ENCODE measurements at places on chromosomes 7 and 10.

DNA sequence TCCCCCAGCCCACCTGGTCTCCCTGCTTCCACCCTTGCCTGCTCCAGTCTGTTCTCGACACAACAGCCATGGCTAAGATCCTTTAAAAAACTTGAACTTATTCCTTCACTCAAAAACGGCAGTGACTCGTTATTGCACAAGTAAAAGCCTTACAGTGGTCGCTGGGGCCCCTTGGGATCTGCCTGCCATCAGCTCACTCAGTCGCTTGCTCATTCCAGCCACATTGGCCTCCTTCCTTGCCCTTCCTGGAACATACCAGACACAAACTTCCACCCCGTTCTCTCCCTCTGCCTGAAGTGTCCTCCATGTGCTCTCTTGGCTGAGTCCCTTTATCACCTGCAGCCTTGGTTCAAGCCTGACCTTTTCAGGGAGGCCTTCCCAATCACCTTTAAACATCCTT is 4.7 kb downstream of the CCNY start:
- DNase-seq = no peak

GRCh38 chr7:18890134-18890533 is 227.3 kb downstream of the TWIST1 start:
- no peak for DNase-seq

DNA sequence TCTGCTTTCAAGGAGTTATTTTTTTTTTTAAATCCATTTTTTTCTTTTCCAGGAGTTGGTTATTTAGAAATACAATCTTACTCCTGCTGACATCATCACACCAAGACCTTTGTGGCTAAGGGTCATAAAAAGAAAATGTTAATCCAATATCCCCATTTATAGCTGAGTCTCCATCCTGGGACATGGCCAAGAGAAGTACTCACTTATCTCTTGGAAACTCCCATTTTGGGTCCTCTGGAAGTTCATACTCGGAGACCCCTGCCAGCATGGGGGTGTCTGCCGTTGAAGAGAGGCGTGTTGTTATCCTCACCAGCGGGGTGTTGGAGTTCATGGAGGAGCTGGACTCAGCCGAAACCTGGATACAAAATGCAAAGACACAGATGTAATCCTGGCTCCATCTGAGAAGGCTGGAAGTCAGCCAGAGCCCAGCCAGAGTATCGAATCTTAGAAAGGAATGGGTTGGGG is 94.6 kb downstream of the FGFR2 start:
- DNase-seq = no peak

DNA sequence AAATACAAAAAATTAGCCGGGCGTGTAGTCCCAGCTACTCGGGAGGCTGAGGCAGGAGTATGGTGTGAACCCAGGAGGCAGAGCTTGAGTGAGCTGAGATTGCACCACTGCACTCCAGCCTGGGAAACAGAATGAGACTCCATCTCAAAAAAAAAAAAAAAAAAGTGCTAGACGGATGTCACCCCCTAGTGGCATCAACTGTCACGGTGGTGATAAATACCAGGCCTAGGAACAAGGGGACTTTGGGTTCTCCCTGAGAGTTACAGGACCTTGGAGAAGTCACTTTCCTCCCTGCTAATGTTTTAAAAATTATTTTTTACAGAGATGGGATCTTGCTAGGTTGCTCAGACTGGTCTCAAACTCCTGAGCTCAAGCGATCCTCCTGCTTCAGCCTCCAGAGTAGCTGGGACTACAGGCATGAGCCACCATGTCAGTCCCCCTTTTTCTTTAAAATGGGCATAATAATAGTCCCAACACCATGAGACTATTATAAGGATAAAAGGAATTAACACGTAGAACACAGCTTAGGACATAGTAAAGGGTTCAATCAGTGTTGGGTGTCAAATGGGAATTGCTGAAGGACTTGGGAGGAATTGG is 2.6 kb upstream of the TMEM130 start:
- DNase-seq = no peak

DNA sequence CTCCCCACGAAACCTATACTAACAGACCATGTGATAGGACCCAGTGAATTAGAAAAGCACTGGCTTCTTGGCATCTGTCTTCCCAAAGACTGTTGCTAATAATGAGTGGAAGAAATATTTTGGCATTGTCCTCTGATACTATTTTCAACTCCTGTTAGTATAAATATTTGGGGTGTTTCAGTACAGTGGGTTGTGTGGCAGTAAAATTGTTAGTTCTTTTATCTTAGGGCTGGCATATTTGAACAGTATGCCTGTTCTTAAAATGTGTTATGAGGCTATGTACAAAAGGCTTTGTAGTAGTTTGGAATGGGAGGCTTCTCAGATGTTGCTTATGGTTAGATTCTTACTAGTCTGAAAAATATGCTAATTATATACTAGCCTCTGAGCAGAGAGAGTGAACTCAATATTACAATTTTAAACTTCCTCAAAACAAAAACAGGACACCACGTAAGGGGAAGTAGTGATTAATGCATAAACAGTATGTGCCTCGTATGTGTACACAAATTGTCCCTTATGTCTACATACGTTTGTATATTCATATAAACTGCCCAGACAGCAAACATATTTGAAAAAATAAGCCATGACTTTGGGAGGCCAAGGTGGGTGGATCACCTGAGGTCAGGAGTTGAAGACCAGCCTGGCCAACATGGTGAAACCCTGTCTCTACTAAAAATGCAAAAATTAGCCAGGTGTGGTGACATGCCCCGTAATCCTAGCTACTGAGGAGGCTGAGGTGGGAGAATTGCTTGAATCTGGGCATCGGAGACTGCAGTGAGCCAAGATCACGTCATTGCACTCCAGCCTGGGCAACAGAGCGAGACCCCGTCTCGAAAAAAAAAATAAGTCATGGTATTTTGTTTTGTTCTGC is 115.4 kb downstream of the ARID5B start:
- DNase-seq = no peak

DNA sequence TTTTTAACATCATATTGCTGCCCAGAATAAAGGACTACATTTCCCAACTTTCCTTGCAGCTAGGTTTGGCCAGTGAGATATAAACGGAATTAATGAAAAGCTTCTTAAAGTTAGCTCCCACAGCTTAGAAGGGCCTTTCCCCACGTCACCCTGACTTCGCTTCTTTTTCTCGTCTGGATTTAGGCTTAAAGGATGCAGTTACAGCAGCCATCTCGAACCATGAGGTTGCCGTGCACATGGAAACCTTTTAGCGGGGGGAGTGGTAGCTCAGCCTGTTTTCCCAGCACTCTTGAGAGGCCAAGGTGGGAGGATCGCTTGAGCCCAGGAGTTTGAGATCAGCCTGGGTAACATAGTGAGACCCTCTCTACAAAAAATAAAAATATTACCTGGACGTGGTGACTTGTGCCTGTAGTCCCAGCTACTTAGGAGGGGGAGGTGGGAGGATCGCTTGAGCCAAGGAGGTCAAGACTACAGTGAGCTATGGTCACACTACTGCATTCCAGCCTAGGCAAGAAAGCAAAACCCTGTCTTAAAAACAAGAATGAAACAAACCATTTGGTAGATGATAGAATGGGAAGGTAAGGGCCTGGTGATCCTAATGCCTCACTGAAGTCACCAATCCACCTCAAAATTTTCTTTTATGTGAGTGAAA is 64.3 kb upstream of the C1GALT1 start:
- no peak for DNase-seq

GRCh38 chr7:35555386-35555785 is 139.5 kb downstream of the HERPUD2 start:
- DNase-seq = no peak

GRCh38 chr7:82676777-82677463 is 233.3 kb upstream of the CACNA2D1 start:
- no peak for DNase-seq

- no peak for DNase-seq
Observed at GRCh38 chr10:88165849-88166271, 302.4 kb downstream of the PTEN start.

GRCh38 chr7:4343272-4344247 is 338.5 kb upstream of the FOXK1 start:
- DNase-seq = peak; percentile 22
